LoVo (cell line): ENCODE measurements at places on chromosomes 3 and 15.

GRCh38 chr3:76400141-76400540, 614.8 kb upstream of the ZNF717 start:
- no peak for DNase-seq

DNA sequence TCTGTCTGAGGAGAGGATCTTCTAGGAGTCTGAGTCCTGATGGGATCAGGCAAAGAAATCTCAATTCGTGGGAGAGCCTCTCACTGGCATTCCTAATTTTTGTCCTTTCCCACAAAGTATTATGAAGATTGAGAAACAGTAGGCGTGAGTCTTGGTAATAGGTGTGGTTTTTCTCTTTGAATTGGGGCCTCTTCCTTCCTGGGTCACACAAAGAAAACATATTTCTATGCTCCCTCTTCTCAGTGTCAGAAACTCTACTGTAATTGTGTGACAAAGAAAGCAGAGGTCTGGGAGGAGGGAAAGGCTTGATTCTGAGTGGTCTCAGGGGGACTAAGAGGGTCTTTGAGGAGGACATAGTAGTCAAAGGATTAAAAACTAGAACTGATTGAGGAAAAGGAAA, 6.0 kb downstream of the GABRR3 start:
- no peak for DNase-seq

GRCh38 chr15:57552678-57553334, 38.9 kb upstream of the MYZAP start:
- no peak for DNase-seq

- no peak for DNase-seq
These were observed 377.2 kb upstream of the CFAP20DC start for GRCh38 chr3:59426821-59427565.

GRCh38 chr3:100970477-100970990, 22.7 kb downstream of the ABI3BP start:
- no peak for DNase-seq

DNA sequence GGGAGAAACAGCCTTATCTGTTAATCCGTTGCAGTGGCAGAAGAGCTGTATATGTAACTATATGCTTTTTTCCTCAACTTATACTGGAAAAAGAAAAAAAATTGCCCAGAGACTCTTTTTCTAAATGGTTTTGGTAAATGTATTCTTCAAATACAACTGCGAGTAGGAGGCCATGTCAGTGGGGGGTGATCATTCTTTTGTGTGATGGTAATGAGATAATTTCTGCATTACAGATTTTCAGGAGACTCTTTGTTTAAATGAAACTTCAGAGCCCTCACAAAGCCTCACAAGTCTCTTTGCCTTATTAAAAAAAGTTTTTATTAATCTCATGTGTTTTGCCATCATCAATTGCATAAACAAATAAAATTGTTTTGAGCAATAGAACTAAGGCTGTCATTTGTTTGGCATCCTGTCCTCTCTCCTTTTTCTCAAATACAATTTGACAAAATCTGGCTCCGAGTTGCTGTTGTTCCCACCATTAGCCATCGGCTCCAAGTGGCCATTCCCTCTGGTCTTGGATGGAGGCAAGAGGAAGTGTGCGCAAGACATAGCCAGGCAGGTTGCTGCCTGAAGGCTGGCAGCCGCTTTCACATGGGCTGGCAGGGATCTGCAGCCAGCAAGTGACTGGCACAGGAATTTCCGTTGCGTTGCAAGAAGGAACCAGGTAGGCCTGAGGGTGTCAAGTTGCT, 116.7 kb downstream of the FNDC3B start:
- no peak for DNase-seq

GRCh38 chr3:182027366-182027765, 315.6 kb downstream of the SOX2 start:
- peak; percentile 5 for DNase-seq

DNA sequence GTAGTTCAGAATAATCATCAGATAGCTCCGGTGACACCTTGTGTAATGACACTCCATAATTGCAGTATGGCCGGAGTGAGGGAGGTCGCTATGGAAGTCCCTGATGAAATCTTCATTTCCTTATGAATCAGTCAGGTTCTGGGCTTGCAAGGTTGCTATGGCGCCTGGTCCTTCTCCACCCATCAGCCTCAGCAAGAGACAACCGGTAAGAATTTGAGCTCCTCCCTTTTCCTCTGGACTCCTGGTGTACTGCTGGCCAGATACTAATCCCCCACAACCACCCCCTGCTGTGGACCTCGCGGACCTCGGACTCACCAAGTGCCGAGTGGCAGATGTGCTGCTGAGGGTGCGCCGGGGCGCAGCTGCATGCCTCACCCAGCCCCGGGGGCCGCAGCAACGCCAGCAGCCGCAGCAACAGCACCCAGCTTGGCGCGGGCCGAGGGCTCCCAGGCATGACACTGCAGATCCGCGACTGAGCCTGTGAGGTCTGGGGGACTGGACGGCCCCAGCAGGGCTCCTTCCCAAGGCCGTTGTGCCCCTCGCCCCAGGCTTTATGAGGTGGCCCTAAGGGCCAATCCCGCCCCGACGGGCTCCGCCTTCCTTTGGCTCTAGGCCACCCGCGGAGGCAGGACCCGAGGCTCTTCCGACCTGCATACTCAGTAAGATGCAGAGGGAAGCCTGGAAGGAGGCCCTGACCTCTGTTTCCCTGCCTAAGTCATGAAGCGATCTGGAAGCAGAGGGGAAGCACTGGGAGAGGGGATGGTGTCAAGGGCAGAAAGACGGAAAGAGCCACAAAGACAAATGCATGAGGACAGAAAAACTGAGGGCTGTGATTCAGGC, at the start of gene TIMP4:
TSS of gene TIMP4 (minus strand) at position 526 of the 840 bp plus-strand sequence. CDS start at position 454, 72 bp downstream.
- peak; percentile 92 for DNase-seq

DNA sequence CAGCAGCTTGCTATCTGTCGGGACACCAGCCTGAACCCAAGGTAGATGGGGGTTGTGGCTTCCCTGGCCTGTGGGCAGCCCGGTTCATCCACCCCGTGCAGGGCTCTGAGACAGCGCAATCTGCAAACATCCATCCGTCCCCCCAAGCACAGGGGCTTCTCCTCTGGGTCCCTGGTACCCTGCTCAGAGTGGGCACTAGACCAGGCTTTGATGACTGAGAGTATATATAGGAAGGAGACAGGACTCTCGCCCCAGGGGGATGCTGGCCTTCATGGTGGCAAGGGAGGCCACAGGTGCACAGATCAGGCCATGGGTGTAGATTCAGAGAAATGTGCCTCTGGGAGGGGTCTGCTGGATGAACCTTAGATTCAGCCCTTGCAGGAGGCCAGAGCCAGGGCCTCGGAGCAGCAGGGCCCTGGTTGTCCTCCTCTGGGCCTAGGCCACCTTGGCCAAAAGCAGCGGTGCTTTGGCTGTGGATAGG, 40.3 kb downstream of the CFAP100 start:
- DNase-seq, result no peak

- DNase-seq, result no peak
These were observed 44.4 kb downstream of the MECOM start for GRCh38 chr3:169618894-169619792.

GRCh38 chr15:84142888-84143337, 92.7 kb upstream of the GOLGA6L4 start:
- DNase-seq, result peak; percentile 79

- no peak for DNase-seq
These were observed 187.4 kb upstream of the SLC2A2 start for GRCh38 chr3:171213907-171214306.
